Left renal pelvis (tissue), 4 donors: ENCODE measurements at places on chromosomes 13 and 19. TPM values are rescaled to one million over a fixed set of nuclear protein-coding genes. Genes with fewer than 3 reads are reported as not detected.

The CABP5 gene
- not detected for polyA plus RNA-seq

The TMED1 gene
- 49.8 TPM for polyA plus RNA-seq

The KLK3 gene
- 0.66 TPM for polyA plus RNA-seq

The KIR2DL3 gene
- not detected for polyA plus RNA-seq

The KLK2 gene
- 0.26 TPM for polyA plus RNA-seq

The RDH8 gene
- not detected for polyA plus RNA-seq

The FRY gene
- polyA plus RNA-seq: 14.2 TPM

The CGB5 gene
- polyA plus RNA-seq: not detected

The ERICH4 gene
- polyA plus RNA-seq: 0.14 TPM

The SIGLECL1 gene
- not detected for polyA plus RNA-seq

The SPC24 gene
- 20.0 TPM for polyA plus RNA-seq

The ALOX5AP gene
- 13.2 TPM for polyA plus RNA-seq

The ZNF763 gene
- 2.6 TPM for polyA plus RNA-seq

The ZNF653 gene
- polyA plus RNA-seq: 9.5 TPM

The GNA15 gene
- polyA plus RNA-seq: 0.96 TPM

The FOXO1 gene
- polyA plus RNA-seq: 11.7 TPM

The KLF1 gene
- 3.4 TPM for polyA plus RNA-seq

The WTIP gene
- 48.9 TPM for polyA plus RNA-seq

The SIGLEC12 gene
- polyA plus RNA-seq: 0.16 TPM

The NRTN gene
- 1.00 TPM for polyA plus RNA-seq

The SMIM24 gene
- polyA plus RNA-seq: 564 TPM

The PSG2 gene
- 0.23 TPM for polyA plus RNA-seq

The SYNE4 gene
- polyA plus RNA-seq: 15.3 TPM

The ZNF285 gene
- polyA plus RNA-seq: 10.7 TPM
